ENCODE measurements at places on chromosomes 16 and 17. TPM values are rescaled to one million over a fixed set of nuclear protein-coding genes. Genes with fewer than 3 reads are reported as not detected.

DNA sequence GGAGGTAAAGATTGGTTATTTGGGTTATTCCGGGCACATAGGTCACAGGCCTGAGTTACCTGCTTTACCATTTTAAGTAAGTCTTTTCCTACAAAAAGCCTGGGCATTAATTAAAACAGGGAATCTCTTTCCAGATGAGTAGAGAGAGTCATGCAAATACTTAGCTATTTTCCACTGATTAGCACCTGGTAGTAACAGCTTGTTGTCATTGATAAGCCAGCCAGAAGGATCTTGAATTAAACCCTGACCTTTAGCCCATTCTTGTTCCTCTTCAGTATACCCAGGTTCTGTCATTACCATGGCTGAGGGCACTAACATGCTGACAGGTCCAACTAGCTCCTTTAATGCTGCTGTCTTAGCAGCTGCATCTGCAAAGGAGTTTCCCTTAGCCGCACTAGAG is 44.4 kb upstream of the ARL4D start:
- no peak for DNase-seq
- no peaks in the 10 kb centered on the region for H3K27me3 ChIP-seq
- H3K27ac ChIP-seq = no peak overlapping the region
- no peak overlapping the region for H3K4me3 ChIP-seq
- peaks cover 10% of the 10 kb centered on the region for H3K4me1 ChIP-seq

GRCh38 chr17:11240841-11241610 is at the start of gene SHISA6:
TSS of gene SHISA6 (plus strand) at chr17:11241213.
- H3K27ac ChIP-seq = no peak within 1 kb of the TSS
- peaks cover 16% of the 10 kb centered on the region for H3K36me3 ChIP-seq
- DNase-seq = no peak
- H3K27me3 ChIP-seq = peaks cover 54% of the 10 kb centered on the region

GRCh38 chr17:63735691-63736090 is 5.9 kb downstream of the STRADA start:
- DNase-seq = no peak
- peaks cover 15% of the 10 kb centered on the region for H3K4me1 ChIP-seq
- H3K36me3 ChIP-seq = no peaks in the 10 kb centered on the region
- no peak overlapping the region for H3K4me3 ChIP-seq
- H3K27me3 ChIP-seq = no peaks in the 10 kb centered on the region

GRCh38 chr17:79465011-79465680 is 145.7 kb downstream of the RBFOX3 start:
- no peaks in the 10 kb centered on the region for H3K4me1 ChIP-seq
- H3K27me3 ChIP-seq = peaks cover 3% of the 10 kb centered on the region
- no peaks in the 10 kb centered on the region for H3K36me3 ChIP-seq
- H3K27ac ChIP-seq = no peak overlapping the region
- no peak overlapping the region for H3K4me3 ChIP-seq

DNA sequence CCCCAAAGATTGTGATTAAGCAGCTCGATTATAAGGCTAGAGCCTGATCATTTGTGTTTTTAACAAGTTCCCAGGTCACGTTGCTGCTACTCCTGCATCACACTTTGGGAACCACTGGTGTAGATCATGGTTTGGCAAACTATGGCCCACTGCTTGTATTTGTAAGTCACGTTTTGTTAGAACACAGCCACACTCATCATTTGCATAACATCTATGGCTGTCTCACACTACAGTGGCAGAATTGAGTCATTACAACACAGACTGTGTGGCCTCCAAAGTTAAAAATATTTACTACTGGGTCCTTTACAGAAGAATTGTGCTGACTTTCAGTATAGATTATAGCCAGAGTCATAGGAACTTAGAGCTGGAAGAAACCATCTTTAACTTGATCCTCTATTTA is 515.3 kb upstream of the PSMD7 start:
- H3K36me3 ChIP-seq = no peaks in the 10 kb centered on the region
- no peak for DNase-seq
- no peak overlapping the region for H3K27ac ChIP-seq
- H3K4me1 ChIP-seq = no peaks in the 10 kb centered on the region
- no peaks in the 10 kb centered on the region for H3K27me3 ChIP-seq
- H3K4me3 ChIP-seq = no peak overlapping the region

- DNase-seq = no peak
- peaks cover 15% of the 10 kb centered on the region for H3K4me1 ChIP-seq
- H3K27ac ChIP-seq = peak overlapping the region; percentile 97
- H3K27me3 ChIP-seq = no peaks in the 10 kb centered on the region
These were observed 570 bp upstream of the CFDP1 start for GRCh38 chr16:75433732-75434413.

DNA sequence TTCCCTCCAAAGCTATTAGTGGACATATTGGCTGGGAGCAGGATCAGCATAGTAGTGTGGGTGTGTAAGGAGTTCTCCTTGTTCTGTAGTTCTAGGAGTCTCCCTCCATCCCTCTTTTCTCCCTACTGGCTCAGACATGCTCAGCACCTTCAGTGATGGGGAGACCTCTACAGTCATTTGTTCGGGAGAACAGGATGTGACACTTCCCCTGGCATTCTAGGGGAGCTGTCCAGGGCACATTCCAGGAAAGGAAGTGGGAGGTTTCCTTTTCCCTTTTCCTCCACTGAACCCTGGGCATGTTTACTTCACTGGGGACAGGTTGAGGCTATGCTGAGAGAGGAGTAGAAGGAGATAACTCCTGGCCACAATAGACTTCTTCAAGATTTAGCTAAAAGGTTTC is 86.5 kb downstream of the MYH13 start:
- H3K36me3 ChIP-seq = no peaks in the 10 kb centered on the region
- peaks cover 55% of the 10 kb centered on the region for H3K27me3 ChIP-seq
- H3K27ac ChIP-seq = no peak overlapping the region
- no peak for DNase-seq
- no peak overlapping the region for H3K4me3 ChIP-seq

DNA sequence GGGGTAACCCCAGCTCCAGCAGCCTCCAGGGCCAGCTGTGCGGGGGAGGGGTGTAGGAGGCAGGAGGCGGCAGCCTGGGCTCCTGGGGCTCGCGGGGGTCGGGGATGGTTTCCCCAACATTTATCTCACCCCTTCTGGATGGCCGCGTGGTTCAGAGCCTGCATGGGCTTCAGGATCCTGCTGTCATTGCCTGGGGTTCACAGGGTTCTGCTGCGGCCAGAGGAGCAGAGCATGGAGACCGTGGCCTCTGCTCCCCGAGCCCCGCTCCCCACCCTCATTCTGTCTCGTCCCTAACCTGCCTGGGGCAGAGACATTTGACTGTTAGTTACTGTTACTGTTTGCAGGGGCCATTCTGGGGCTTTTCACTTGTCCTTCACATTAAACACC is 4.9 kb downstream of the MYADML2 start:
- no peak for DNase-seq
- H3K4me1 ChIP-seq = peaks cover 7% of the 10 kb centered on the region
- H3K27me3 ChIP-seq = peaks cover 10% of the 10 kb centered on the region
- H3K27ac ChIP-seq = no peak overlapping the region
- H3K36me3 ChIP-seq = no peaks in the 10 kb centered on the region

- DNase-seq = peak; percentile 10
- peaks cover 21% of the 10 kb centered on the region for H3K4me1 ChIP-seq
- H3K36me3 ChIP-seq = no peaks in the 10 kb centered on the region
- H3K27ac ChIP-seq = peak within 1 kb of the TSS; percentile 89
These were observed at the start of gene SCNN1G for GRCh38 chr16:23182679-23183542. TSS of gene SCNN1G (plus strand) at chr16:23182745. CDS start at chr16:23186272, 3,527 bp downstream.

MYO15A gene
- polyA plus RNA-seq = 0.47 TPM

CTRL gene
- polyA plus RNA-seq = 1.2 TPM

GRCh38 chr16:12467418-12468210 is 336.1 kb downstream of the CPPED1 start:
- H3K27me3 ChIP-seq = no peaks in the 10 kb centered on the region
- DNase-seq = no peak
- H3K4me1 ChIP-seq = peaks cover 38% of the 10 kb centered on the region
- H3K4me3 ChIP-seq = no peak overlapping the region
- H3K36me3 ChIP-seq = peaks cover 10% of the 10 kb centered on the region
- H3K27ac ChIP-seq = peak overlapping the region; percentile 39

DNA sequence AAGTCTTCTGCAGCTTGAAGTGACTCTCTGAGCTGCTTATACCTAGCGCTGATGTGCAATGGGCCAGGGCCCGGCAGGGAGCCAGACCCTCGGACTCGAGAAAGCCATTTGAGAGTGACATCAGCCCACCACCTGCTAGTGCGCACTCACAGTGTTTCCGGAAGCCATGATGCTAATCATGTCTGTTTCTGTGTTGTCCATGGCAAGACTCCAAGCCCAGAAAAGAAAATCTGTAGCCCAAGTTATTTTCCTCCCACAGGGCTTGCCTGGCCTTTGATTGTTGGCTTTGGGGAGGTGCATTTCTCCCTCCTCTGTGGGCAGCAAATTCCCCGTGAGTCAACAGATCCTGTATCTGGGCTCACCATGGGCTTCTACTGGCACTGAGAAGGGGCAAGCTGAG is 1.8 kb upstream of the CDRT4 start:
- H3K4me3 ChIP-seq = no peak overlapping the region
- no peaks in the 10 kb centered on the region for H3K27me3 ChIP-seq
- no peaks in the 10 kb centered on the region for H3K36me3 ChIP-seq
- DNase-seq = no peak
- no peak overlapping the region for H3K27ac ChIP-seq

TMC6 gene
- 150 TPM for polyA plus RNA-seq

DNA sequence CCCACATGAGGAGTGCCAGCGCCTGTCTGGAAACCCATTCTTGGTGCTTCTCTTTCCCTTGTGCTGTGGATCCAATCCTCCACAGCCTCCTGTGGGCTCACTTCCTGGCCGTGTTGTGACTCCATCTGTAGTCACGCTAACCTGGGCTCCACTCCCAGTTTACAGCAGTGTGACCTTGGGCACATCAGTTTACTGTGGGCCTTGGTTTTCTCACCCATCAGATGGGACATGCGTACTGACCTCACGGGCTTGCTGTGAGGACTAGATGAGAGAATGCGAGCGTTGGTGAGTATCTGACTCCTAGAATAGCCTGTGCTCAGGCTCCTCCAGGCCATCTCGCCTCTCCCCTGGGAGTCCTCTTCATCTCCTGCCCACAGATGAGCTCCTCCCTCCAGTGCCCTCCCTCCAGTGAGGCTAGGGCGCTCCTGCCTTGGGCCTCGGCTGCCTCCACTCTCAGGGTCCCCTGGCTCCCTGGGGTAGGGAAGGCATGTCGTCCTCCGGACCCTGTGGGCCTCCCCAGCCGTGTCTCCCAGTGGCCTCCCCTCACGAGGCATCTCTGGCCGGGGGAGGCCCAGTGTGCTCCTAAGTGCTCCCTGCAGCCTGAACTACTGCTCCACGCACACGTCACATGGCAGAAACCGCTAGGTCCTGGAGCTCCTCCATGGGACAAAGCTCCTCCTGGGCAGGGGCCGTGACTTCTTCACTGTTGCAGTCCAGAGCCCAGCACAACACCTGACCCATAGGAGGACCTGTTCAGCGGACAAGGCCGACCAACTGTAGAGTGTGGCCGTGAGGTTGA is 5.2 kb upstream of the FOXJ1 start:
- peaks cover 63% of the 10 kb centered on the region for H3K4me1 ChIP-seq
- H3K27ac ChIP-seq = peak overlapping the region; percentile 96
- H3K4me3 ChIP-seq = peak overlapping the region; percentile 82
- no peaks in the 10 kb centered on the region for H3K27me3 ChIP-seq

DNA sequence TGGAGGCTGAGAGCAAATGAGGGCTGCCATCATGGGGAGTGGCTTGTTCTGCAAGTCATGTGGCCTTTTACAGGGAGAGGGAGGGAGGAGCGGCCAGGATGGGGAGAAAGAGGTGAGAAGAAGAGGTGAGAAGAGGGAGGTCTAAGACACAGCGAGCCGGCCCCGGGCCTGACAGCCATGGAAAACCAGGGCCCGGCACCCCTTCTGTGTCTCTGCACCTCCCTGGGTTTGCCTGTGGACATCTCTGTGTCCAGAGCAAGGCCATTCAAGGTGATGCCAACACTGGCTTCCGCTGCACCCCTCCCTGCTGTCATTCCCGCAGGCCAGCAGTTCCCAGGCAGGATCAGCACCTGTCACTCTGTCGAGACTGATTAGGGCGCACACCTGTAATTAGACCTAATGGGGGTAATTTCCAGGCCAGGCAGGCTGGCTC is 75.6 kb downstream of the MGAT5B start:
- peaks cover 4% of the 10 kb centered on the region for H3K27me3 ChIP-seq
- no peak overlapping the region for H3K4me3 ChIP-seq
- H3K27ac ChIP-seq = no peak overlapping the region
- DNase-seq = no peak
- H3K36me3 ChIP-seq = no peaks in the 10 kb centered on the region
- peaks cover 4% of the 10 kb centered on the region for H3K4me1 ChIP-seq

DNA sequence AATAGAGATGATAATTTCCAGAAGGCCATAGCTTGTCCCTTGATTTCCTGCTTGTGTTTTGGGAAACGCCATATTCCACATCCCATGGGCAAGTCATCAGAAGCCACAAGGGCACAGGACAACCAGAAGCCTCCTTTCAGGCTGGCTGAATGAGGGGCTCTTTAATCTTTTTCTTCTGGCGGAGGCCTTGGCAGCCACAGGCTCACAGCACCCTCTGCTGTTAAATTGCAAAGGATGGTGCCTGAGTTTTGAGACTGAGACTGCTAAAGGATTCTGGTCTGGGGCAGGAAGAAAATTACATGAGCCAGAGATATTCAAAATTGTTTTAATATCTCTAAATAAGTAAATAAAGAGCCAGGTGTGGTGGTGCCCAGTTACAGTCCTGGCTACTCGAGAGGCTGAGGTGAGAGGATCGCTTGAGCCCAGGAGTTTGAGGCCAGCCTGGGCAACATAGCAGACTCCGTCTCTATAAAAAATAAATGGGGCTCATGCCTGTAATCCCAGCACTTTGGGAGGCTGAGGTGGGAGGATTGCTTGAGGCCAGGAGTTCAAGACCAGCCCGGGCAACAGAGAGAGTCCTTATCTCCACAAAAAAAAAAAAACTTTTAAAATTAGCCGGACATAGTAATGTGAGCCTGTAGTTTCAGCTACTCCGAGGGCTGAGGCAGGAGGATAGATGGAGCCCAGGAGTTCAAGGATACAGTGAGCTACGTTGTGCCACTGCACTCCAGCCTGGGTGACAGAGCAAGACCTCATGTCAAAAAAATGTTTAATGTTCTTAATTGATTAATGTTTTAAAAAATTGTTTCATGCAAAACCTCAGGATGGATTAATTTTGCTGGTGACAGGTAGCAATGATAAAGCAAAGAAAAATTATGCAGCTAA is 26.3 kb downstream of the AARSD1 start:
- H3K4me3 ChIP-seq = no peak overlapping the region
- peaks cover 5% of the 10 kb centered on the region for H3K27me3 ChIP-seq
- H3K27ac ChIP-seq = peak overlapping the region; percentile 26
- H3K4me1 ChIP-seq = no peaks in the 10 kb centered on the region

UBTF gene
- polyA plus RNA-seq = 37.4 TPM

- H3K4me3 ChIP-seq = no peak overlapping the region
- no peak overlapping the region for H3K27ac ChIP-seq
- no peak for DNase-seq
- no peaks in the 10 kb centered on the region for H3K36me3 ChIP-seq
These were observed 19.5 kb downstream of the ATP2A1 start for GRCh38 chr16:28897826-28898225.

VMO1 gene
- polyA plus RNA-seq = not detected

- DNase-seq = peak; percentile 5
- no peaks in the 10 kb centered on the region for H3K36me3 ChIP-seq
- H3K27me3 ChIP-seq = peaks cover 45% of the 10 kb centered on the region
- H3K4me1 ChIP-seq = peaks cover 30% of the 10 kb centered on the region
These were observed 2.8 kb downstream of the FA2H start for GRCh38 chr16:74771656-74772315.

All from naive B cell (primary cell).